ENCODE measurements at places on chromosomes 13 and 19.

DNA sequence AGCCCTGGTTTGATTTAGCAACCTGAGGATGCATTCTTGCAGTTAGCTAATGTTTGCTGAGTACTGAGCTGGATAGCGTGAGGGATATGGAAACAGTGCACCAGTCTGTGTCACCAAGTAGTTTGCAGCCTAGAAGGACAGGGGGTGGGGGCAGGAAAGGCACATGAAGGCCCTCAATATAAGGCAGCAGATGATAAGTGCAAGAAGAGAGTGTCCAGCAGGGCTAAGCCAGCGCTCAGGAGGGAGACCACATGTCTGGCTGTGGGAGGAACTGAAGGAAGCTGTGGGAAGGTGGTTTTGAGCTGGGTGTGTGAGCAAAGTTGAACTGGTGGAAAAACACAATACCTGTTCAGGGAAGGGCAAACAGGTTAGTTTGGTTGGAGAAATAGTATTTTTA lies 1.7 kb downstream of the CXCL17 start:
- DNase-seq: no peak

DNA sequence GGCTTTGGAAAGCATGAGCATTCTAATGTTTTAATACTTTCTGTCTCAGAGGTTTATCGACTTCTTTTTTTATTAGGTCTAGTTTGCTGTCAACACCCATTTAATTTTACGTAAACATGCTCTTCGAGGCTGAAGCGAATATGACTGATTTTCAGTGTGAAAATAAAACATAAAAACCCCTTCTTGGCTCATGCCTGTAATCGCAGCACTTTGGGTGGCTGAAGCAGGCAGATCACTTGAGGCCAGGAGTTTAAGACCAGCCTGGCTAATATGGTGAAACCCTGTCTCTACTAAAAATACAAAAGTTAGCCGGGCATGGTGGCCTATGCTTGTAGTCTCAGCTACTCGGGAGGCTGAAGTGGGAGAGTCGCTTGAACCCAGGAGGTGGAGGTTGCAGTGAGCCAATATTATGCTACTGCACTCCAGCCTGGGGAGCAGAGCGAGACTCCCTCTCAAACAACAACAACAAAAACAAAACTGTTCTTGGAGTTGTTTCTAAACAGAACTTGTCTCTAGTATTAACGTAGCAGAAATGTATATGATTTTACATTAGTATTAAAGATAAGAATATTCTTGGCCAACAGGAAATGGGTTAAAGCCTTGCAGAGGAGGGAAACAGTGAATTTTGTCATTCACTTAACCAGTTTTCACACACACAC lies 7.1 kb upstream of the IGFL3 start:
- DNase-seq: no peak

GRCh38 chr13:79382545-79383275 lies 23.3 kb downstream of the RBM26 start:
- no peak for DNase-seq

DNA sequence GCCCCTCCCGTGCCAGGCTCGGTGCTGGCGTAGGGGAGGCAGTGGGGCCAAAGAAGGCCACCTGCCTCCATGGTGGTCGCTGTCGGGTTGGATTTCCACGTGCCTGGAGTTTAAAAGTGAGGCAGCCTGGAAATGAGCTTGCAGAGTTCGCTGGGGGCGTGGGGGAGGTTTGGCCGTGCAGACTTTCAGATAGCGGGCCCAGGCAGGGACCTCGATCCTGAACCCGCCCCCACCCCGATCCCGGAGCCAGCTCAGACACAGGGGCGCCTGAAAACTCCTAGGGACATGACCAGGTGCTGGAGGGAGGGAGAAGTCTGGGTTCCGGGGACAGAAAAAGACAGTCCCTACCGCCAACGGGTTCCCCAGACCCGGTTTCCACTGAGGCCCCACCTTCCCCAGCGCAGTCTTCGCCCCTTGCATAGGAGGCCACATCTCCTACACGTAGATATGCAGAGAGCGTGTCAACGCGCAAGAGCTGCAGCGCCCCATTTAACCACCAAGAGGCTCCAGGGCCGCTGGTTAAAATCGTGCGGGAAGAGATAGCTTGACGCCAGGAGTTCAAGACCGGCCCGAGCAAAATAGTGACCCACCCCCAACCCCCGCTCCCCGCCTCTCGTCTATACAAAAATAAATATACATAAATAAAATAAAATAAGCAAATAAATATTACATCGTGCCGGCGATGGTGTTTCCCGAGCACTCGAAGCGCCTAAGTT lies 8.5 kb downstream of the CCDC8 start:
- no peak for DNase-seq

GRCh38 chr13:40506592-40507446 lies 159.6 kb downstream of the FOXO1 start:
- DNase-seq: no peak

GRCh38 chr13:42272115-42272803 lies at the start of gene AKAP11:
TSS of gene AKAP11 (plus strand) at chr13:42272152. CDS start at chr13:42286349, 14,197 bp downstream.
- peak; percentile 22 for DNase-seq

DNA sequence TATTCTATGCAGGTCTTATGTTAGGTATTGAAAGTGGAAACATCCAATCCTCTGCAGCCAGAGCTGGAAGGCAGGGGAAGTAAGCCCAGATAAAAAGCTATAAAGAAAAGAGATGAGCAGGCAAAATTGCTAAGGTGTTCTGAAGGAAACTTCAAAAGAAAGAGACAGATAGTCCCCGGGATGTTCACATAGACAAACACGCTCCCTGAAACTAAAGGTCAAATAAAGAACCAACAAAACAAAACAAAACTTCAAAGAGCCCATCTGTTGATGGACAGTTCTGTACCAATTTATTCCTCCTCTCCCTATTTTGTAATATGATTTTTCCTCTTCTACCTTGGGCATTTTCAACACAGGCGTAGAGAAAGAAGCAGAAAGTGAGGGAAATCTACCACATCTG lies 11.3 kb upstream of the NDFIP2 start:
- no peak for DNase-seq

GRCh38 chr13:24308068-24308445 lies 1.3 kb upstream of the C1QTNF9 start:
- DNase-seq: no peak

GRCh38 chr13:32140109-32140508 lies 108.5 kb downstream of the FRY start:
- DNase-seq: no peak

GRCh38 chr19:15398501-15399233 lies 19.1 kb upstream of the AKAP8 start:
- DNase-seq: no peak

DNA sequence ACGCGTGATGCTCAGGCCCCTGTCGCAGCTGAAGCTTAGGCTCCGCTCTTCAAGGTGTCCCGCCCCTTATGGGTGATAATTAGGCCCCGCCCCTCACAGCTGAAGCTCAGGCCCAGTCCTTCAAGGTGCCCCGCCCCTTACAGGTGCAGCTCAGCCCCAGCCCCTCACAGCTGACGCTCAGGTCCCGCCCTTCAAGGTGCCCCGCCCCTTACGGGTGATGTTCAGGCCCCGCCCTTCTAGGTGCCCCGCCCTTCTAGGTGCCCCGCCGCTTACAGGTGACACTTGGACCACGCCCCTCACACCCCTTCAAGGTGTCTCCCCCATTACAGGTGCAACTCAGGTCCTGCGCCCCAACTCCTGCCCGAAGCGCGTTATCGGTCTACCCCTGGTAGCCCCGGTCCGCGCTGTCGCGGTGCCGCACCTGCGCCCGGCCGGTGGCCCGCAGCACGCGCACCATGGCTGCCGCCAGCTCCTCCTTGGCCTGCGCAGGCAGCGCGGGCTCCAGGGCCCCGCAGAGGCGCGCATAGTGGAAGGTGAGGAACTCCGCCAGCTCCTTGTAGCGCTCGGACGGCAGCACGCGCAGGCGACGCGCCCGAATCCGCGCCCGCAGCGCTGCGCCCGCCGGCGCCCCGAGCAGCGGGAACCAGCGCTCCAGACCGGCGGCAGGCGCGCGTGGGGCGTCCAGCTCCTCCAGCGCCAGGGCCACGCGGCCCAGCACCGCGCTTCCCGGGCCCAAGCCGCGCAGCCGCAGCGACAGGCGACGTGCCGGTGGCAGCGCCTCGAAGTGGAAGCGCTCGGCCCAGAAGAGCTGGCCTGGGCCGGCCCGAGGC lies 7.3 kb downstream of the RASAL3 start:
- DNase-seq: no peak

- DNase-seq: no peak
Observed at GRCh38 chr13:62702502-62702901, 1286.9 kb upstream of the PCDH20 start.

DNA sequence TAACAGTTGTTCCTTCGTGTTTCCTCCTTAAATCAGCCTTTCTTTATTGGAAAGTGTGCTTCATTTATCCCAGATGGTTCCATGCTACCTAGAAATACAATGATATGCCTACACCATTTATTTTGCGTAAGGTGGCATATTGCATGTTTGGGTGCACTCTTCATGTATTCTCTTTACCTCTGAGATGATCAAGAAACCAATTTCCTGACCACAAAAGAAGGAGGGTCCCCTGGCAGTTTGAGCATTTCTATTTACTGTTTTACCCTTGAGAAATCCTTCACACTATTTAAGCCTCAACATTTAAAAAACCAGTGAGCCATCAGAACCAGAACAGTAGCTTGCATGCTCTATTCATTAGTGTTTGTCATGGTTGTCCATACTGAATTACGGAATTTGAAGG lies 354.0 kb downstream of the MTUS2 start:
- DNase-seq: no peak

DNA sequence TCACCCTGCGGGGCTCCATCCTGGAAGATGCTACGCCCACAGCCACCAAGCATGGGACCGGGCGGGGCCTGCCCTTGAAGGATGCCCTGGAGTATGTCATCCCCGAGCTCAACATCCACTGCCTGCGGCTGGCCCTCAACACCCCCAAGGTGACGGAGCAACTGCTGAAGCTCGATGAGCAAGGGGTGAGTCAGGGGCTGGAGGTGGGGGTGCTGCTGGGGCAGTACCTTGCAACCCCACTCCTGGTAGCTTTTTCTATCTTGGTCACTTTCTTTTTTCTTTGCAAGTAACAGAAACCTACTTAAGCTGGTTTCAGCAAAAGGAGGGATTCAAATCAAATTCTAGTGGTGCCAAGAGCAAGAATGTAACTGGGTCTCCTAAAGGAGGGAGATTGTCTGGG lies 124.1 kb downstream of the DPF1 start:
- DNase-seq: no peak

DNA sequence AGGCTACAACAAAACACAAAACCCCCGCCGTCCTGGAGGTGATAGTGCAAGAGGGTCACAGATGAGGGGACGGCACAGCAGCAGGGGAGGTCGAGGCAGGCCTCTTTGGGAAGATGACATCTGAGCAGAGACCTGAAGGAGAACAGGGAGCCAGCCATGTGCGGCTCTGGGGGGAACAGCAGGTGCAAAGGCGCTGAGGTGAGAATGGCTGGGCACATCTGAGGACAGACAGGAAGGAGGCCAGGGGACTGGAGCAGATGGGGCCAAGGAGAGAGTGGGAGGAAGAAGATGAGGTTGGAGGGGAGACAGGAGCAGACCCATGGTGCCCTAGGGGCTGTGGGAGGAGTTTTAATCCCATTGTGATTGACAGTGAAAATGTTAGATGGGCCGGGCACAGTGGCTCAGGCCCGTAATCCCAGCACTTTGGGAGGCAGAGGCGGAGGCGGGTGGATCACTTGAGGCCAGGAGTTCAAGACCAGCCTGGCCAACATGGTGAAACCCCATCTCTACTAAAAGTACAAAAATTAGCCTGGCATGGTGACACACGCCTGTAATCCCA lies 1.8 kb upstream of the CKM start:
- DNase-seq: no peak

GRCh38 chr13:93776936-93777335 lies 550.3 kb downstream of the GPC6 start:
- DNase-seq: no peak

DNA sequence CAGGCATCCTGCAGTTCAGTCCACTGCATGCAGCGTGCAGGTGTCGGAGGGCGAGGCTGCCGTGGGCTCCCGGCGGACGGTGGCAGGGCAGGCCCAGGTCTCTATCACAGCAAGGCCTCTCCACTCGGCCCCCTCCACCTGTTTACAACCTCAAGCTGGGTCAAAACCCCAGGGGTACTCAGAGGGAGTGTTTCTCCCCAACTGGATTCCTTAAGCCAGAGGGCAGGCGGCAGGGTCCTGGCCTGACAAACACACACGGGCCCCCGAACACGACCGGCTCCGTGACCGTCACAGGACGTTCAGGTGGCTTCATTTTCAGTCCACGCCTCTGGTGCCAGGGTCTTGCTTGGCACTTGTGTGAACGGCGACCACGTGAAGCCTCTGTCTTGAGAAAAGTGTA lies 23.5 kb downstream of the RASA3 start:
- no peak for DNase-seq

GRCh38 chr13:68378294-68378693 lies 1148.2 kb upstream of the PCDH9 start:
- no peak for DNase-seq

DNA sequence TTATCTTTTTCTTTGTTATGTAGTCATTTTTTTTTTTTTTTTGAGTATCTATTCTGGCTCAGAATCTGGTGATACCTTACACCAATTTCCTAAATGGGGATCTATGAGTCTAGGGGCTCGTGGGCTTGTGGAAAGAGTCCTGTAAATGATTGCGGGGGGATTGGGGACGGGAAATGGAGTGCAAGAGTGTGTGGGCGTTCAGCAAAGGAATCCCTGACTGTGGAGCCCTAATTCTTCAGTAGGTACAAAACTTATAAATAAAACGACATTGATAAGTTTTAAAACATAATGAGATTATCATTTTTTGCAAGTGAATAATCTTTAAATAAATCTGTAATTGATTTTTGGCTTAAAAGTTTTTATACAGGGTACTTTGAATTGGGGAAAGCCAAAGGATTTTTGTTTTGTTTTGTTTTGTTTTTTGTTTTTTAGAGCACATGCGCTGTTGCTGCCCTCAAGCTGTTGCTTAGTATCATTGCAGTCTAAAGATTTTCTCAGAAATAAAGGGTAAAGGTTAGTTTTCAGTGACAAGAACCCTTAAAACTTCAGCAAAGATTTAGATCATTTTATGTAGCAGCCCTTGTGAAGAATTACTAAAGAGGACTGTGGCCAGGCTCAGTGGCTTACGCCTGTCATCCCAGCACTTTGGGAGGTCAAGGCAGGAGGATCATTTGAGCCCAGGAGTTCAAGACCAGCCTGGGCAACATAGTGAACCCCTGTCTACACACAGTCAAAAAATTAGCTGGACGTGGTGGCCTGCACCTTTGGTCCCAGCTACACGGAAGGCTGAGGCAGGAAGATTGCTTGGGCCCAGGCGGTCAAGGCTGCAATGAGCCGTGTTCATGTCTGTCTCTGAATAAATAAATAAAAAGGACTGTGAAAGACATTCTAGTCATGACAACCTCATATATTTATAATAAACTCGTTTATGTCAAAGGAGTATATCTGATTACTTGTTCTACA lies 1.7 kb downstream of the ERCC5 start:
- DNase-seq: no peak

GRCh38 chr19:18156841-18157464 lies 4.0 kb downstream of the PIK3R2 start:
- no peak for DNase-seq

Measured in stimulated activated CD4-positive, alpha-beta T cell treated with anti-CD3 and anti-CD28 coated beads, Interleukin-1b, Interleukin-23, amount 100 ng/mL, for 24 hours (primary cell).